Hindlimb muscle (tissue), 1 donor: ENCODE measurements at places on chromosomes 7 and 10. TPM values are rescaled to one million over a fixed set of nuclear protein-coding genes. Genes with fewer than 3 reads are reported as not detected.
A peak's percentile ranks its signal among the peaks of the same experiment; 100 is the strongest.

DNA sequence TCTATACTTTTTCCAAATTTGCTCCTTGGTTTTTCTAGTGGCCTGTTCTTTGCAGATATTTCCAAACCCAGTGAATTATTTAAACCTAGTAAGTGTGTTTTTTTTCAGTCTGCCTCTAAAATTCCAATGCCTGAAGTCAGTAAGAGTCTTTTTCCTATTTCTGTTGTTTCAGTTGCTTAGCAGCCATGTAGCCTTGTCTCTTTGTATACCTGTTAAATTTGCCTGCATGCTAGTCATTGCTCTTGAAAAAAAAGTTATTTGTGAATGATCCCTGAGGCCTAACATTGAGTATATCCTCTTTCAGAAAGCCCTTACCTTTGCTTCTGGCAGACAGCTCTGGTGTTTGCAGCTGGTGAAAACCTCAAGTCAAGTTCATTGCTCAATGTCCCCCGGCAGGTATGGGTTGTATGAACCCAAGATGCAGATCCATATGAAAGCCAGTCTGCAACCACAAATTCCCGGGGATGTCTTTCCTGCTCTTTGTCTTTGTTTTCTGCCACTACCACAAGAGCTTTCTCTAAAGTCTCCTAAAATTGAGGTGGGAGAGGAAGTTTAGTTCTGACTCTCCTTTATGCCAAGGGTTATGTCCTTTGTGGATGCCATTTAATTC, 35.7 kb downstream of the CH25H start:
- no peak for DNase-seq

- no peak for DNase-seq
Observed at GRCh38 chr10:128866551-128866950, 600.5 kb upstream of the MGMT start.

GRCh38 chr7:150715738-150716137, 675 bp upstream of the GIMAP1 start:
- DNase-seq, result no peak

DNA sequence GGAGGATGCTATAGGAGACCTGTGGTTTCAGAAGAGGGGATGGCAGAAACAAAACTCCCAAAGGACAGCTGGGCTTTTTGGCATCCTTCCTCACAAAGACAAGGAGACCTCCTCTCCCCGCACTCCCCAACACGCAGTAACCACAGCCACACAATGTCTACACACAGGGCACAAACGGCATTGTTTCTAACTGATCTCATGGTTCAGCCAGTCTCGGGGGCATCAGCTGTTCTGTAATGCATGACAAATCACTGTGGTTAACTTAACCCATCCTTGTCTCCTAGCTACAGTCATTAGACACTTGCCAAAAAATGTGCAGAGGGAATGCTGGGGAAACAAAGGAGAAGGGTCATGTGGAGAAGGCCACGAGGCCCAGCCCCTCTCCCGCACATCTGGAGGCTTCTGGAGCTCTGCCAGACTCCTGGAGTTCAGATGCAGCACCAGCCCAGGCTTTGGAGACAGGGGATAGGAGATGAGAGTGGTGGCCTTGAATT, 7.6 kb upstream of the ADAMTS14 start:
- DNase-seq, result peak; percentile 78

GRCh38 chr7:117949232-117949631, 76.0 kb upstream of the CTTNBP2 start:
- DNase-seq, result no peak

GRCh38 chr7:8217200-8218068, 44.5 kb downstream of the ICA1 start:
- DNase-seq, result peak; percentile 63

- no peak for DNase-seq
Observed at GRCh38 chr7:33428415-33428814, 299.1 kb downstream of the BBS9 start.

DNA sequence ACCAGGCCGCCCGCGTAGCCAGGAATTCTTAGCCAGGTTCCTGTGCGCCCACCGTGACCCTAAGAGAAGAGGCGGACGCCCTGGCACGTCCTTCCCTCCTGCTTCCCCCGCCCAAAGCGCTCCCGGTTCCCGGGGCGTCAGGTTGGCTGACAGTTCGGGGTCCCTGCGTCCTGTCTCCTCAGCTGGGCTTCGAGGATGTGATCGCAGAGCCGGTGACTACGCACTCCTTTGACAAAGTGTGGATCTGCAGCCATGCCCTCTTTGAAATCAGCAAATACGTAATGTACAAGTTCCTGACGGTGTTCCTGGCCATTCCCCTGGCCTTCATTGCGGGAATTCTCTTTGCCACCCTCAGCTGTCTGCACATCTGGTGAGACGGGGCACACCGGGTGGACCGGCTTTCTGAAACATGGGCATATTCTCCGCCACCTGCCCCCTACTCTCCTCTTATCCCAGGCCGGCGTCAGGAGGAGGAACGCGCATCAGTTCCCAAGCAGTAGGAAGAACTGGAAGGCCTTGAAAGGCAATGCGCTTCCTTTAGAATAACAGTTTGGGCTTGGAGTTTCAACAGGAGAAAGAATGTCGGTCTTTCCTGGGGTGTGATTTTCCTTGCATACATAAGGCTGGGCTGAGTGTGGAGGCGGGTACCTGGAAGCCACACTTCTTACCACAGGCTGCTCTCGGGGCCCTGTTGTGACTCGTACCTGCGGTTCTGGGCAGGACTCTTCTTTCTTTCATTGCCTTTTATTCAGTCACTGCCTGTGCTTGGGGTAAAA, 728 bp downstream of the CAV2 start:
- peak; percentile 42 for DNase-seq

DNA sequence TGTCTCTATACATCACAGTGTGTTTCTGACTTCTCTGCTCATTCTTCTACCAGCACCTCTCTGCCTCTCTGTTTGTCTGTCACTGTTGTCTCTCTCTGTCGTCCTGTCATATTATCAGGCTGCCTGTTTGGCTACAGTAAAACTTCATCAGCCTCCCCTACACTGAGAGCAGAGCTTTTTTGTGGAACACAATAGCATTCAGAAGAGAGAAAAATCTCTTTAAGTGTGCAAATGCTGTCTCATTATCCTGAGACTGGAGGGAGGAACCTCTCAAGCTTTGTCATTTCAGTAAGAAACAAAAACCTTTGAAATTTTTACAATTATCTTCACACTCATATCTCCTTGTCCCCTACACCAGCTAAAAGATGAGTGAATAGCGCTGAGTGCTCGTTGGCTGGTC, 148.4 kb downstream of the PLPP4 start:
- no peak for DNase-seq

GRCh38 chr7:139683137-139683921, 94.5 kb downstream of the HIPK2 start:
- no peak for DNase-seq

DNA sequence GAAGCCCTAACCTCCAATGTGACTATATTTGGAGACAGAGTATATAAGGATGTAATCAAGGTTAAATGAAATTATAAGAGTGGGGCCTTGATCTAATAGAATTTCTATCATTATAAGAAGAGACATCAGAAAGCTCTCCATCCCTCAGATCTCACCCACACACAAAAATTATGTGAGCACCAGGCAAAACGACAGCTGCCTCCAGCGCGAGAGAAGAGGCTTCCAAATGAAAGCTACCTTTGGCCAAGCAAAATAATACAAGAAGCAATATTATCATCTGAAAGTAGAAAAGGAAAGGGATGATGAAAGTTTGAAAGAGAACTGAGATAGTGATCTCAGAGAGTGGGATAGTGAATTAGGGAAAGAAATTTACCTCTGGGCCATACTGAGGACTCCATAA, 1192.5 kb downstream of the NXPH1 start:
- DNase-seq, result no peak

DNA sequence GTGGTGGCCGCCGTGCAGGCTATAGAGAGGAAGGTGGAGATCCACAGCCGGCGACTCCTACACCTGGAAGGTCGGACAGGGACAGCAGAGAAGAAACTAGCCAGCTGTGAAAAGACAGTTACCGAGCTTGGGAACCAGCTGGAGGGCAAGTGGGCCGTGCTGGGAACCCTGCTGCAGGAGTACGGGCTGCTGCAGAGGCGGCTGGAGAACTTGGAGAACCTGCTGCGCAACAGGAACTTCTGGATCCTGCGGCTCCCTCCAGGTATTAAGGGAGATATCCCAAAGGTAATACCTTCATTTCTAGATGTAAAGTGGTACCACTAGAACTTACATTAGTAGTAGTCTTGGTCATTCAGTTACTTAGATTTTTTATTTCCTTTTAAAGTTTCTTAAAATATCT, 6.8 kb downstream of the ZNF398 start:
- no peak for DNase-seq

GRCh38 chr10:1048349-1048731, 579 bp downstream of the IDI1 start:
- peak; percentile 53 for DNase-seq

DNA sequence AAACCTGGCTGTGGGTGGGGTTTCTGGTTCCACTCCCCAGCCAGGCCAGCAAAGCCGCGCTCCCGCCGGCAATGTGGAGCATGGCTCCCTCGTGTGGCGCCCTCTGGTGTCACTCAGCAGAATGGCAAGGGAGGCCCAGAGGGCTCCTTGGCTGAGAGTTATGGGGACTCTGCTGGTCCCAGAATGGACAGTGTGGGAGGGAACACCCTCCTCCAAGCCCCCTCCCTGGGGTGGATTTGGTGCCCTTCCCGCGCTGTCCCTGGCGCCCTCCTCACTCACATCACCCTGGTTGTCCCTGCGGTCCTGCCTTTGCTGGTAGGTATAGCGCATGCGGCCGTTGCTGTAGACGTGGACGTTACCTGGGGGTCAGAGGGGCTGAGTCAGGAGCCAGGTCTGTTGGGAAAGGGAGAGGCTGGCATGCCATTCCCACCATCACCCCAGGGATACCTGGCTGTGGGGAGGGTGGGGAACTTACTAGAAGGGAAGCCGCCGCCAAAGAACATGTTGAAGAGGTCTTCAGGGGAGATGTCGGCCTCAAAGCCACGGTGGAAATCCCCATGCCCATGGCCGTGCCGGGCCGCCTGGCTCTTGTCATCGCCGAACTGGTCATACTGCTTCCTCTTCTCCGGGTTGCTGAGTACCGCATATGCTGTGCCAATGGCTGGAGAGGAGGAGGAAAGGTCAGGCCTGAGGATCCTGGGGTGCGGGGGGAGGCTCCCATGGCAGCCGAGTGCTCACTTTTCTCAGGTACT, 14.0 kb downstream of the DNAJB12 start:
- no peak for DNase-seq

DNA sequence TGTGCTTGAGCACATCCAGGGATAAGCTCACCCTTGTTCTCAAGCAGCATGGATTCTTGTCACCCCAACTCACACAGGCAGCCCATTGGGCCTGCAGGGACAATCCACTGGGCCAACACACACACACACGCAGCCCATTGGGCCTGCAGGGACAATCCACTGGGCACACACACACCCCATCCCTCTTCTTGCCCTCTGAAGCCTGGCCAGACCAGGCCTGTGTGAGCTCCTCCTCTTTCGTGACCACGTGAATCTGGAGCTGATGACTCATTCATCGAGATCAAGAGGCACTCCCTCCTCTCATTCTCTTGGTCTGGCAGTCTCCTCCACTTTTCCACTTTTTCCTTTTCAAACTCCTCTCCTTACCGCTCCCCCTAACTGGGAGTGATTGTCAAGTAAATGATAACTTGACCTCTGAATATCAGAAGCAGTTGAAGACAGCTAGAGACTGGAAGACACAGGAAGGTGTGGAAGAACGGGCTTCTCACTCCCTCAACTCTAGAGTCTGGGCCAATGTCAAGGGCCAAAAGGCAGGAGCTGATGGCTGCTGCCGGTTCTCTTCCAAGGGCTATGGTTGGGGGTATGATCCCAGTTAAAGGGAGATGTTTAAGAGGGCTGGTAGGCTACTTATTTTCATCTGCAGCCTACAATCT, 89.7 kb downstream of the HIPK2 start:
- DNase-seq, result no peak

Gene PAPOLB
- polyA plus RNA-seq, result 0.04 TPM

Gene PRSS37
- 0.28 TPM for polyA plus RNA-seq

Gene UTF1
- polyA plus RNA-seq, result not detected

Gene SPACDR
- 2.1 TPM for polyA plus RNA-seq

Gene RBP4
- 16.0 TPM for polyA plus RNA-seq

Gene ZMYND11
- 61.0 TPM for polyA plus RNA-seq
